Right lung (tissue), 10 donors: ENCODE measurements at places on chromosomes 4 and X. TPM values are rescaled to one million over a fixed set of nuclear protein-coding genes. Genes with fewer than 3 reads are reported as not detected.

SHISA3 gene
- 38.4 TPM for polyA plus RNA-seq

ANXA3 gene
- polyA plus RNA-seq, result 162 TPM

SLC7A11 gene
- 0.49 TPM for polyA plus RNA-seq

TGIF2LX gene
- not detected for polyA plus RNA-seq

CT45A10 gene
- polyA plus RNA-seq, result 18.8 TPM

DNA sequence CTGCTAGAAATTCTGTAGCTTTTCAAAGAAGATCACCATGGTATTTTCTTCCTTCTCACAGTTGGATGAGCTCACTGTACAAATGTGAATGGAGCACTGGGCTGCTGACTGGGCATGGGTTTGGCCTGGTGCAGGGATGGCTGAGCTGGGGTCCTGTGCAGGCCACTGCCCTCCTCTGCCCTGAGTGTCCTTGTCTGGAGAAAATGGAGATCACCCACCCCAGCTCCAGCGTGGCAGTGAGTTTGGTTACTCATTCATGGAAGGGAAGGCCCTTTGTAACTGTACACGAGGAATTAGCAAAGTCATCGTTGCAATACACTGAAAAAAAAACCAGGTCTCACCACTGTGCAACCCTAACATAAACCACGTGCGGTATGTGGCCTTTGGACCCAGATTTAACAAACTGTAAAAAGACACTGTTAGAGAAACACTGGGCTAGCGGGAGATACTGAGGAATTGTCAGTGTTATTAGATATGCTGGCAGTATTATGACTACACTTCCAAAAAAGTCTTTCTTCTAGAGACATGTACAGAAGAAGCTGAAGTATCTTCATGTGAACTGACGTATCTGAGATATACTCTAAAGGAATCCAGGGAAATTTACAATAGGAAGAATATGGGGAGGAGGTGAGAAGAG lies 16.1 kb upstream of the TBC1D14 start:
- DNase-seq, result no peak

GRCh38 chr4:165222651-165222994 lies 15.3 kb downstream of the KLHL2 start:
- DNase-seq, result no peak

- DNase-seq, result peak; percentile 26
Observed at GRCh38 chrX:23503835-23504539, 163.3 kb upstream of the PRDX4 start.

DNA sequence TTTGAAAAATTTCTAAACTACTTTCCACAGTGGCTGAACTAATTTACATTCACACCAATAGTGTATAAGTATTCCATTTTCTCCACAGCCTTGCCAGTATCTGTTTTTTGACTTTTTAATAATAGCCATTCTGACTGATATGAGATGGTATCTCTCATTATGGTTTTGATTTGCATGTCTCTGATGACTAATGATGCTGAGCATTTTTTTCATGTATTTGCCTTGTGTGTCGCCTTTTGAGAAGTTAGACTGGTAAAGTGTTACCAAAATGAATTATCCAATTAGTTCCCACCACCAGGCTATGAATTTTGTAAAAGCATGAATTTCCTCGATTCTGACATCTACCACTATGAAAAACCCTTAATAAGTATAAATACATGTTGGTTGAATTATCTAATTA lies 242.2 kb upstream of the GK2 start:
- DNase-seq, result no peak
